ENCODE measurements at places on chromosomes 5 and 9. TPM values are rescaled to one million over a fixed set of nuclear protein-coding genes. Genes with fewer than 3 reads are reported as not detected.

Gene IL9
- total RNA-seq, result not detected

GRCh38 chr9:92820964-92821363 is 56.3 kb upstream of the BICD2 start:
- DNase-seq, result no peak

- no peak for DNase-seq
Measured at GRCh38 chr5:138276402-138277054, 2.1 kb upstream of the GFRA3 start.

DNA sequence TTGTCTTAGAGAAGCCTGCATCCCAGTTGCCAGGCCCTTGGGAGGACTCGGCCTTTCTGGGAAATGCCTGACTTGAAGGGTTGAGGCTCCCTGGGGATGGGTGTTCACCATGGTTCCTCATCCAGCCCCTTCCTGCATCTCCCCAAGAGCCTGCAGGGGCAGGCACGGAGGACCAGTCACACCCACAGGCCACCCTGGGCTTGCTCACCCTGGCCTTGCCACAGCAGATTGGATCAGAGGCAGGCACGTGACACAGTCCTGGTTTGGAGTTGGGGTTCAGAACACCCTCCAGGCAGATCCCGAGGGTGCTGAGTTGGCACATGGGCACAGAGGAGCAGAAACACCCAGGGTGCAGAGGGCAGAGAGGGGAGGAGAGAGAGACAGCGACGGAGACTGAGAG is 286.1 kb downstream of the PBX3 start:
- no peak for DNase-seq

DNA sequence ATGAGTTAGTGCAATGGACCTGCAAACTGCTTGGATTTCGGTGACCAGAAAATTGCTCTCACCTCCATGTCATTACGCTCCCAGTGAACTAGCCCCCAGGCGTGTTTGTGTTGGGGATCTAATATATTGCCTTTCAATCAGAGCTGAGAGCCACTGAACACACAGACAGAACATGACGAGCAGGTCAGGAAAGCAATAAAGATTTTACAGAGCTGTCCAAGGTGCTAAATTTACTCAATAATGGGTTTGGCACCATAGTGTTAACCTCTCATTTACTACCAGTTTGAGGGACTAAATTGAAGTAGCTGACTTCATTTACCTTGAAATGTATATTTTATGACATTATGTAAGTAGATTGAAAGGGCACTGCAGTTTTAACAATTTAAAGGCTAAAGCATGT is 383.0 kb downstream of the EBF1 start:
- no peak for DNase-seq

Data from esophagus squamous epithelium (tissue), 5 donors.